ENCODE measurements at places on chromosomes 7 and 10. TPM values are rescaled to one million over a fixed set of nuclear protein-coding genes. Genes with fewer than 3 reads are reported as not detected.

DNA sequence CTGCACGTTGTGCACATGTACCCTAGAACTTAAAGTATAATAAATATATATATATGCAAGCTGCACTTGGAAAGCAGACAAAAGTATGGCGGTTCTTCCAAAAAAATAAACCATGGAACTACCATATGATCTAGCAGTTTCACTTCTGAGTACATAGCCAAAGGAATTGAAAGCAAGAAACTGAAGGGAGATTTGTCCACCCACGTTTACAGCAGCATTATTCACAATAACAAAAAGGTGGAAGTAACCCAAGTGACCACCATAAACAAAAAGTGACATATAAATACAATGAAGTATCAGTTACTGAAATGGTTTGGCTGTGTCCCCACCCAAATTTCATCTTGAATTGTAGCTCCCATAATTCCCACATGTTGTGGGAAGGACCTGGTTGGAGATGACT, 525.3 kb upstream of the CELF2 start:
- H3K27me3 ChIP-seq = no peaks in the 10 kb centered on the region
- H3K27ac ChIP-seq = no peak overlapping the region
- no peak for DNase-seq
- H3K4me3 ChIP-seq = no peak overlapping the region

DNA sequence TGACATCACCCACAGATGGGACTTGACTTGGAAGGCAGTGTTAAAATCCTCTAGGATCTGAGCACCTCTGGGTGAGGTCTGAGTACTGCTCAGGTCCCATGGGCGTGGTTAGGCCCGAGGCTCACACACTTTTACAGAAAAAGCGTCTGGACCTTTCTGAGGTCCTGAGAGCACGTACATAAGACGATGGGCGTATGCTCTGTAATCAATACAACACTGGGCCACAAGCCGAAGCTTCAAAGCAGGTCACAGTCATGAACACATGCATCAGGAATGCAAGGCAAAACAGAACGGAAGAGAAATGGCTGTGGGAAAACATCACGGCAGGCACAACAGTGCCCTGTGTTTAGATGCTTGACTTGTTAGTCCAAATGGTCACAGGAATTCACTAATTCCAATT, 112.2 kb downstream of the LARP4B start:
- H3K36me3 ChIP-seq = no peaks in the 10 kb centered on the region
- no peaks in the 10 kb centered on the region for H3K27me3 ChIP-seq
- no peak overlapping the region for H3K4me3 ChIP-seq
- H3K4me1 ChIP-seq = no peaks in the 10 kb centered on the region

Gene LIPF
- not detected for total RNA-seq

GRCh38 chr7:116242178-116242577, 31.8 kb downstream of the TES start:
- no peak overlapping the region for H3K4me3 ChIP-seq
- no peaks in the 10 kb centered on the region for H3K36me3 ChIP-seq
- no peaks in the 10 kb centered on the region for H3K27me3 ChIP-seq

Measured in ovary (tissue), 10 donors.